ENCODE measurements at places on chromosomes 4 and X.
A peak's percentile ranks its signal among the peaks of the same experiment; 100 is the strongest.

GRCh38 chr4:36081185-36081584 is 163.1 kb downstream of the ARAP2 start:
- no peak for DNase-seq

DNA sequence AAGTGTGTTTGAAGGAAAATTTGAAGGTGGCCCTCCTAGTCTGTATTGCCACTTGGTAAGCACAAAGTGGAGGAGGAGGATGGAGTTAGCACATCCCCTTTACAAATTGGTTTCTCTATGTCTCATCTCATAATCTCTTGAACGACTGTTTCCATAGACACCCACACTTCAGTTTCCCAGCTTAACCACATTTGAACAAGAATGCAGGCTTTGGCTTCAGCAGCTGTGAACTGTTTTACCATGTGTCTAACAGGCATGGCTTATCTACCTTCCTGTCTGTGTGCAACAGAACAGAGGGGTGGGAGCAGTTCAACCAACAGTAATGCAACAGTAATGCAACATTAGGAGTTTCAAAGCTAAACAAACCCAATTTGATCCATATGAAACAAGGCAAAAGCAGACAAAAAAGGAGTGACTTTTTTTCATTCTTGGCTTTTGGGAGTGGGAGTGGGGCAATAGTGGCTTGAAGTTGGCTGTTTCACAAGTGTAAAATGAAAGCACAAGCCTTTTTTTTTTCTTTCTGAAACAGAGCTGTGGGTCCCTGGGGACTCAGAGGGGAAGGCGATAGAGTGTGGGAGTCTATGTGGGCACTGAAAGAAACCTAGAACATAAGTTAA is 108.0 kb downstream of the ITM2A start:
- peak; percentile 66 for DNase-seq

DNA sequence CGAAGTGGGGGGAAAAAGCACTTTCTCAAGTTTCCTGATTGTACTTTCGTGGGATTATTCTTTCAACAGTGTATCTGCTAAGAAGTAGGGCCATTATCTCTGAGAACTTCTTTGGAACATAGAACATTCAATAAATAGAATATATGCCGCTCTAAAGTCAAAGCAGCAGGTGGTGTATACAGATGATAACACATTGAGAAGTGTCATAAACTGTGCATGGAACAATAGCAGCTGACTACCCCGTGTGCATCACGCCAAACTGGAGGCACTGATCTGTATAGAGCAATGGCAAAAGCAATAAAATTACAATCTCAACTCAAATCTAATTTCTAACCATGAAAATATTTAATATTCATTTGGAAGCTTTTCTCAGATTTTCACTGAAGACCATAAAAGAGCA is 175.3 kb downstream of the DCTD start:
- DNase-seq: no peak

- DNase-seq: no peak
Measured at GRCh38 chr4:121195649-121196048, 31.5 kb upstream of the TNIP3 start.

- no peak for DNase-seq
Measured at GRCh38 chrX:153626025-153626633, 20.9 kb upstream of the DUSP9 start.

DNA sequence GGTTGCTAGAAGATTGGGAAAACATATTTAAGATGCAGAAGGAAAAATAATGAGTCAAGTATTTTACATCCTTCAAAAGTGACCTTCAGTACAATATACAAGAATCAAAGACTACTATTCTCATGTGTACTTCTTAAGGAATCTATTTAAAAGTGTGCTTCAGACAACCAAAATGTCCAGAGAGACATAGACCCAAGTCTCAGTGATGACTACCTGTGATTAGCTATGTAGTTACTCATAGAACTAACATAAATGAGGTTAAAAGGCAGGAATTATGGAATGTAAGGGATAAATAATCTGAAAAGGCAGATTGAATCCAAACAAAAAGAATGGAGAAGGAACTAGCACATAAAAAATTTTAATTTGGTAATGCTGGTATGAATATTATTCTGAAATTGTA is 634.7 kb upstream of the FAM241A start:
- no peak for DNase-seq

DNA sequence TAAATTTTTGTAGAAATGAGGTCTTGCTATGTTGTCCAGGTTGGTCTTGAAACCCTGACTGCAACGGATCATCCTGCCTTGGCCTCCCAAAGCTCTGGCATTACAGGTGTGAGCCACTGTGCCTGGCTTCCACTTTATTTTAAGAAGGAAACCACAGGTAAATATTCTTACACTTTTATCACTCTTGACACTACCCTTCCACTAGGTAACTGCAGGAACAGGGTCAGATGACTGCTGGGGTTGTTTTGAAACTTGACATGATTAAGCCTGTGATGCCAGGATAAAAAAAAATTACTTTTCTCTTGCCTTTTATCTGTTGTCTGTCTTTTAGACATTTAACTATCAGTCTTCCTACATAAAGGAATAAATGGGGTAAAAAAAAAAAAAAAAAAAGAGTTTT is 43.5 kb downstream of the COQ2 start:
- DNase-seq: no peak

DNA sequence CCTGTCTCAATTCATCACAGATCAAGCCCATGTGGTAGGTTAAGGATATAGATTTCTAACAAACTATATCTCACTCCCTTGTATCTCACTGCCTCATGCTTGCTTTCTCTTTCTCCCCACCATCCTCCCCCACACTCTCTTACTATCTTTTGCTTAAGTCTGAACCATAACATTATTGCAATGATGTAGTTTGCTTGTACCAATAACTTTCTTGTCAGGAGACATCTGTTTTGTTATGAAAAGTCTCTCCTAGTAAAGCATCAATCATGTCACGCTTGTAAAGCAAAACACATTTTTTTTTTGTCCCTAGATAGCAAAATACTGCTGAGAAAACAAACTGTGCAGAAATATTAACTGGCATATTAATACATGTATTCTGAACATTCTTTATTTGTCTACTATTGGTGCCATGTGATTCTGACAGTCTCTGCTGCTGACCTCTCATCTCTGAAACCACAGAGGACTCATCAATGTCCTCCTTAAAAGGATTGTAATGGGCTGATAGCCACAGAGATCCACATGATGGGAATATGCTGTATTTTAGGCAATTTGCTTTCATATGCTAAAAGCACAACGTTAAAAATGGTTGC is 217.5 kb downstream of the VEGFC start:
- no peak for DNase-seq

- DNase-seq: no peak
Measured at GRCh38 chrX:129556806-129557315, 16.8 kb downstream of the OCRL start.

DNA sequence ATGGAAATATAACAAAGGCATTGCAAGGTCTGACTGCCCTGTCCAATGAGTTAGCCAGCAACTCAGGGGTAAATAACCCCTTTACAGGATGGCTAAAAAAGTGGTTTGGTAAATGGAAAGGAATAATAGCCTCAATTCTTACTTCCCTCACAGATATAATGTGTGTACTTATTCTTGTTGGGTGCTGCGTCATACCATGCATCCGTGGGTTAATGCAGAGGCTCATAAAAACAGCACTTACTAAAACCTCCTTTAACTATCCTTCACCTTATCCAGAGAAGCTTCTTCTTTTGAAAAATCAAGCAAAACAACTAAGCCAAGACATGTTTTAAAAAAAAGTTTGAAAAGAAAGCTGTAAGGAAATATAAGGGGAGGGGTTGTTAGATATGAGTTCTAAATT is 301.0 kb downstream of the PAPSS1 start:
- no peak for DNase-seq

DNA sequence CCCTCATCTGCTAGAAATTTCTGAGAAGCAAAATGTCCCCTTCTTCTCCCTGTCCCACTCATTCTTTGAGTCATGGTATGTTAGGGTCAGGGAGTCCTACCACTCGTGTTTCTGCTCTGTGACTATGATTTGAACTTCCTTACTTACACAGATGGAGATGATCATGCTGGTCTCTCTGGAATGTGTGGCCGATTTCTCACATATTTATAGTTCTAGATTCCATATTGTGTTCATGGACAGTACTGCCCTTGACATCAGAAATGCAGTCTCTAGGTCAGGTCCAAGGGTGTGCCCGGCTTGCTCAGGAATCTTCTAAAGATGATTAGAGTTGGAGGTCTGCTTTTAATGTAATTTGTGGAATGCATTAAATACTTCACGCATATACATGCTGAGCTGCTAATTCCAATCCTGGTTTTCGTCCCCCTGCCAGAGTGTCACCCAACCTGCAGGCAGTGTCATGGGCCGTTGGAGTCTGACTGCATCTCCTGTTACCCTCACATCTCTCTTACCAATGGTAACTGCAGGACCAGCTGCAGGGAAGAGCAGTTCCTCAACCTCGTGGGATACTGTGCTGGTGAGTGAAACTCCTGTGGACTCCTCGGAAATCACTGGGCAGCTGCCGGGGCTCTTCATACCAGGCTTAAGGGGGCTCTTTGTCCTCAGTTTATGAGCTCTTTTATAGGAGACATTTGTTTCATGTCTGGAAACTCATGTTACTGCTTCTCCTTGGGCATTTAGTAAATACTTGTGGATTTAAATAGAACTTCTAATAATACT is 214.1 kb upstream of the ANXA3 start:
- DNase-seq: no peak

- DNase-seq: no peak
Measured at GRCh38 chr4:58111818-58112217, 1001.6 kb upstream of the IGFBP7 start.

DNA sequence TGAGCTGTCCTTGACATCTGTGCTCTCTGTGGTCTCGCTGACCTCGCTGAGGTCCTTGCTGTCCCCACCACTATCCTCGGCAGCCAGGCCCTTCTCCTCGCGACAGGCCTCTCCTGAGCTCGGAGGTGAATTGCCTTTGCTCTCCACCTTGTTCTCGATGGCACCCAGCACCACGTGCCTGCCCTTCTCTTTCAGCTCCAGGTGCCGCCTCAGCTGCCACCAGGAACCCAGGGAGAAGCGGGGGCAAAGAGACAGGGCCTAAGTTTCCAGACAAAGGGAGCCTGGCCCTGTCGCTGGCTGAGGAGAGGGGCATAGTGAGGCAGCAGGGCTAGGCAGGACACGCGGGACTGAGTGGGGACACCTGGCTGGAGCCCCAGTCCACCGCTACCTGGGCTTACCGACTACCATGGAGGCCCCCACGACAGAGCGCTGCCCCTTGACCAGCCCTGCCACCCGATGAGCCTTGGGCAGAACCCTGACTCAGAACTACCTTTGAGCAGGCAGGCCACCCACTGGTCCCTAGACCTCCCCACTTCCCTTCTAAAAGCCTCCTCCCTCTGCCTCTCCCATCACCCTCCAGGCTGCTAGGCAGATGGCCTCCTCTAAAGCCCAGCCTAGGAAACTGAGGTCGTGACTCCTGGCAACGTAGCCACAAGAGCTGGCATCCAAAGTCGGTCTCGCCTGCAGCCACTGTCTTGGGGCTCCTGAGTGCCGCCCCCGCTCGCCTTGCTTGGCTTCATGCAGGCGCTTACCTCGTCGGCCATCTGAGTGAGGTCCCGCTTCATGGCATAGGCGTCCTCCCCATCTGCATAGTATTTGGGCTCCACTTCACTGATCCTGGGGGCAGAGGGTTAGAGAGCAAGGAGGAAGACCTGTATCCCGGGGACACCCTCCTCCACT is 4.2 kb upstream of the ARHGAP4 start:
- DNase-seq: no peak

- no peak for DNase-seq
Measured at GRCh38 chrX:124257924-124258702, 74.3 kb upstream of the TEX13D start.

- no peak for DNase-seq
Measured at GRCh38 chrX:49183701-49184281, 2.4 kb downstream of the PRICKLE3 start.

- DNase-seq: no peak
Measured at GRCh38 chr4:87229979-87230378, 9.6 kb upstream of the KLHL8 start.

- no peak for DNase-seq
Measured at GRCh38 chr4:7392438-7393421, 42.0 kb downstream of the PSAPL1 start.

GRCh38 chr4:6319530-6320150 is 50.0 kb downstream of the WFS1 start:
- DNase-seq: no peak

GRCh38 chrX:105870445-105870844 is 48.1 kb downstream of the NRK start:
- no peak for DNase-seq

GRCh38 chrX:130304587-130305368 is 34.9 kb upstream of the SLC25A14 start:
- no peak for DNase-seq

DNA sequence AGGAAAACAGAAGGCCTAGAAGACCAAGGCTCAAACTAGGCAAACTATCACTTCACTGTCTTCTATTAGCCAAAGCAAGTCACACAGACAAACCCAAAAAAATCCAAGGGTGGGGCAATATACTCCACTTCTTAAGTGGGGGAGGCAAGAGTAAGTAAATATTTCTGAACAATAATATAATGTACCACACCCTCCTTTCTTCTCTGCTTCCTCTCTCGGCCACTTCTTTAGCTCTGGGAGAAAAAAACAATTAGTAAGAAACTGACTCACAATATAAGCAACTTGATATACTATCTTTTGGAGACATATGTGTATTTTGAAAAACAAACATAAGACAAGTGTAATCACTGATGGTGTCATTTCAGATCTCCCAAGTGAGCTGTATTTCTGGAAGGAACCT is 14.8 kb downstream of the DCAF8L1 start:
- no peak for DNase-seq

DNA sequence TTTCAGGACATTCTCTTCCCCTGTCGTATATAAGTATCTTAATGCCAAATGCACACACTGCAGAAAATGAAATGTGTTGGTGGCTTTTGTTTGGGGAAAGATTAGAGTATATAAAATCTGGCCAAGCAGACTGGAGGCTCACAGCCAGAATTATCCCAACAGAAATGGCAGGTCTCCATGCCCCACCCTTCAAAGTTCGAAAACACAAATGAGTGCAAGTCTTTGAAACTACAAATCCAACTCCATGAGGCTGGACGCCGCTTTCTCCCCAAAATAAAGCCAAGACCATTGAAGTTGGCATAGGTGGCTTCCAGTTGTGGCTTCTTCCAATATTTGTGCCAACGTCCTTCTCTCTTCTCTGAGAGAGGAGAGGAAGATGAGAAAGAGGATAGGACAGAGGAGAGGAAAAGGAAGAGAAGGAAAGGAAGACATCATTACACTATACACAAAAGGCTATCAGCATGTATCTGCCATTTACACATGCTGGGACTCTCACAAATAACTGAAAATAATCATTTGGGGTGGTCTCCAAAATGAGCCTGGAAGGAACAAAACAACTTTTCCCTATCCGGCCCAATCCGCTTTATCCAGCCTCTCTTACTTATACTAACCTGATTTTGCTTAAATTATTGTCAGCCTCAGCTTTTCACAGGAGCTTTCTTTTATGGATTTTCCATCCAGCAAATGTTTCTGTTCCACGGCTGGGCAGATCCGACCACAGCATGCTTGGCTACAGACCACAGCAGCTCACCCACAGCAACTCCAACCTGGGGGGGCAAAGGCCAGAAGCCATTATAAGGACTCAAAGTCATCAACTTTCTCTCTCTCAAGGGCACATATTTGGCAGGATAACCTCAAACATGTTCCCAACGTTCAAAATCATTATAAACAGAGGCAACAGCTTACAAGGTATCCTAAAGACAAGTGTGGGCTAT is 71.7 kb downstream of the APBB2 start:
- no peak for DNase-seq

- DNase-seq: no peak
Measured at GRCh38 chr4:80161413-80162058, 35.8 kb upstream of the PRDM8 start.

GRCh38 chr4:7207628-7208231 is 15.4 kb downstream of the SORCS2 start:
- no peak for DNase-seq

GRCh38 chr4:85703096-85703495 is 228.1 kb downstream of the ARHGAP24 start:
- DNase-seq: no peak

- no peak for DNase-seq
Measured at GRCh38 chrX:10221651-10222050, 64.9 kb downstream of the CLCN4 start.
